Neural progenitor cell (in vitro differentiated cells): ENCODE measurements at places on chromosomes 7 and 10. TPM values are rescaled to one million over a fixed set of nuclear protein-coding genes. Genes with fewer than 3 reads are reported as not detected.

DNA sequence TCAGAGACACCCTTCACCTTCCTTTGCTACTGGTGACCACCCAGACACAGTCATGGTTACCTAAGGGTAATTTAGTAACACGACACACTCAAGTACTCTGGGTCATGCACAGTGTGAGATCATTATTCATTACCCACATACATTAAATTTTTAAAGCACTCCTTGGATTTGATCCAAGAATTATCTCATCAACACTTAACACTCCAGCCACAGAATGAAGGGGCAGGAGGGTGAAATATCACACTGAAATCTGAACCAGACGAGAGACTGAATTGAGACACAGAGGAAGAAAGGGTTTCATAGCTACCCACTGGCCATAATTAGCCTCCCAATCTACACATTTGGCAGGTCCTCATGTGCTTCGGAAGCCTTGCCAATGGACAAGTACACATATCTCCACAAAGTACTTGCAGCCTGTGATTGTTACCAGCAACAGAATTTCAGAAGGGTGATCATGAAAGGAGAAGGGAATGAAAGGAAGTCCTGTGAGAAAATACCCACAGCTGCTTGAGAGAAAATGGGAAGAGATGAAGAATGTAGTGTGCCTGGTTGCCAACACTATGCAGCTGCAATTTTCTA lies 189.3 kb downstream of the POLR1F start:
- no peak for DNase-seq
- no peaks in the 10 kb centered on the region for H3K36me3 ChIP-seq
- no peaks in the 10 kb centered on the region for H3K27me3 ChIP-seq
- no peaks in the 10 kb centered on the region for H3K4me1 ChIP-seq
- no peak overlapping the region for H3K4me3 ChIP-seq

- H3K27me3 ChIP-seq = no peaks in the 10 kb centered on the region
- no peaks in the 10 kb centered on the region for H3K36me3 ChIP-seq
- no peak overlapping the region for H3K27ac ChIP-seq
Measured at GRCh38 chr7:77685233-77685632, 11.0 kb upstream of the RSBN1L start.

The XRCC2 gene
- 30.0 and 51.6 TPM in 2 replicates for total RNA-seq

The CALHM3 gene
- total RNA-seq = not detected in 2 replicates

The NOD1 gene
- 5.0 and 7.4 TPM in 2 replicates for total RNA-seq

The MSMB gene
- not detected in 2 replicates for total RNA-seq

GRCh38 chr10:49173201-49173772 lies 14.9 kb downstream of the TMEM273 start:
- H3K4me3 ChIP-seq = no peak overlapping the region
- H3K27ac ChIP-seq = no peak overlapping the region
- H3K27me3 ChIP-seq = no peaks in the 10 kb centered on the region
- no peaks in the 10 kb centered on the region for H3K36me3 ChIP-seq

DNA sequence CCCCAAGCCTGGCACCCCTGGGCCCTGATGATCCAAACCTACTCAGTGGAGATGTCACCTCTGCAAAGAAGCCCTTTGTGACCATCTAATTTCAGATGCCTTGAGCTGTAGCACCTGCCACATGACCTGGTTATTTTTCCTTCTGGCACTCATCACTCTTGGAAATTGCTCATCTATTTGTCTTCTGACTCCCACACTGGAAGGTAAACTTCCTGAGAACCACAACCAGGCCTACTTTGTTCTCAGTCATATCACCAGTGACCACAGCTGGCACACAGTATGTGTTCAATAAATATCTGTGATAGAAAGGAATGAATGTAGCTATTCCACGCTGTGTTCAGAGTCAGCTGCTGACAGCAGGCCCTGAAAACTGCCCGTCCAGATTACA lies 97.1 kb downstream of the SH3PXD2A start:
- DNase-seq = no peak
- no peak overlapping the region for H3K27ac ChIP-seq
- H3K36me3 ChIP-seq = no peaks in the 10 kb centered on the region

DNA sequence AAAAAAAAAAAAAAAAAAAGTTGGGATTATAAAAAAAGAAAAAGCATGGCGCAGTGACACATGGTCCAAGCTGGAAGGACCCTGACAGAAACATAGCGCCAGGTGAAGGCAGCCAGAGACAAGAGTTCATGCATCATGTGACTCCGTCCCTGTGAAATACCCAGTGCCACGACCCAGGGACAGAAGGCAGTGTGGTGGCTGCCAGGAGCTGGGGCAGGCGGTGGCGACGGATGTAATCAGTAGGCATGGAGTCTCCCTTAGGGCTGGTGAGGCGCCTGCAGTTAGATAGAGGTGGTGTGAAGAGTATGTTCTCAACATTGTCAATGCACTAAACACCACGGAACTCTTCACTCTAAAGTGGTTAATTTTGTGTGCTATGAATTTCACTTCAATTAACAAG lies 43.9 kb downstream of the STK32C start:
- no peaks in the 10 kb centered on the region for H3K27me3 ChIP-seq
- peaks cover 16% of the 10 kb centered on the region for H3K4me1 ChIP-seq
- DNase-seq = no peak
- no peaks in the 10 kb centered on the region for H3K36me3 ChIP-seq

The ANKRD30A gene
- total RNA-seq = not detected in 2 replicates
